NCI-H69 (cell line): ENCODE measurements at places on chromosomes 2 and 18.
A peak's percentile ranks its signal among the peaks of the same experiment; 100 is the strongest.

- peak; percentile 1 for DNase-seq
Observed at GRCh38 chr2:102060792-102061191, 69.0 kb downstream of the IL1R2 start.

DNA sequence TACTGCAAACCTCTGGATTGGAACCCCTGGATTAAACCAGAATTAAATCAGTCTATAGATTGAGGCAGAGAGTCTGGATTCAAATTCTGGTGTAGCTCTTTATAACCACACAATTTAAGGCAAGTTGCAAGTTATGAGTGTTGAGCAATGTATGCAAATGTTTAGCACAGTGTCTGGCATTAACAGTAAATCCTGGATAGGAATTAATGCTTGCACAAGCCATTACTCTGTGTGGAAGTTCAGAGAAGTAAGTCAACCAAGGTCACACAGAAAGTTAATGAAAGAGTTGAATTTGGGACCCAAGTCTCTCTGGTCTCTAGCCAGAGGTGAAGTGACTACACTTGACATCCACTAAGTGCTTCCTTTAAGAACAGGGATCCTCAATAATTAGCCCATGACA, 2.0 kb upstream of the MARCO start:
- no peak for DNase-seq

DNA sequence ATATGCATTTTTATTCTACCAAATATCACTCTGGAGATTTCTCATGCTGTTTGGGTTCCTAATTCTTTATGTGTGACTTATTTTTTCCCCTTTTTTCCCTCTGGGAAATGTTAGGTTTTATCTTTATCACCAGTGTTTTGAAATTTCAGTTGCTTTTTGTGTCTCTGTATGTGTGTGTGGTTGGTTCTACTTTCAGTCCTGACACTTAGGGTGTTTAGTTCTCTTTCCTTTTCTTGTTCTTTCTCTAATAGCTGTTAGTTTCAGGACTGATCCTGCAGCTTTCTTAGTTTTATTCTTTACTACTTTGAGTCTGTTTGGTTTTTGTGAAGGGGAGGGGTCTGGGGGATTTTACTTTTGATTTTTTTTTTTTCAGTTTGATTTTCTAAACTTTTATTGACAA, 23.1 kb downstream of the PPM1B start:
- DNase-seq, result no peak

- DNase-seq, result no peak
Observed at GRCh38 chr2:233386382-233387041, 32.2 kb downstream of the DGKD start.

- DNase-seq, result no peak
Observed at GRCh38 chr2:100577777-100578176, 15.0 kb downstream of the PDCL3 start.

DNA sequence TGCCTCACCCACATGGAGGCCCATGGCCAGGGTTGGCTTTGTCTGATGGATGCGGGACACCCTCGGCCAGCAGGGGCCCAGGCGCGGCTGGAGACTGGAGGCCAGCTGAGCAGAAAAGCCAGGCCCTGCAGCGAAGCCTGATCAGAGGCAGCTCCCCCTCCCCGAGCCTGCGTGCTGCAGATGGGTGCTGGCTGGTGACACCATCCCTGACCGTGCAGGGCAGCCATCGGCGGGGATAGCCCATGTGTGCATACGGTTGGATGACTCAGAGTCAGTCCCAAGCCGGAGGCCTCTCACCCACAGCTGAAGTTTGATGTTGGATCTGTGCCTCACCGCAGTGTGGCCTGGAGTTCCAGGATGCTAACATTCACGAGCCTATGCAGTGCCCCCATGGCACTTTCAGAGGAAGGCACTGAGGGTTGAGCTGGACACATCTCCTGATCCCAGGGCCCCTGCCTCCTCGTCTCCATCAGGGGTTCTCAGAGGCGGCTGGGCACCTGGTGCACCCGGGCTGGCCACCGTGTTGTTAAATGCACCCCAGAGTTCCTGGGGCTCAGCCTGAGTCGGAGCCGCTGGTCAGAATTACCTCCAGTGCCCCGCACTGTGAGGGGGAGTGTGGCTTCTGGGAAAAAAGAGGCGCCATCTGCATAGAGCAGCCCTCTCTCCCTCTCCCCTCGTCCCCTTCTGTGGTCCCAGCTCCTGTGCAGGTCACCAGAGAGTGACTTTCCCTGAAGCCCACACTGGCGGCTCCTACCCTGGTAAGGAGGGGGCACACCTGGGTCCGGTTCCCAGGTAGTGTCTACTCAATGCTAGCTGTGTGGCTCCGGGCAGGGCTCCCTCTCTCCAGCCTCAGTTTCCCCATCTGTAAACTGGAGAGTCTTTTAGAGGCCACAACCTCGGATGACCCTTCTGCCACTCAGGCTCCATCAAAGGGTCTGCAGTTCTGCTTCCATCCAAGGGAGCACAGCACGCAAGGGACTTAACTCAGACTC, 19.4 kb upstream of the KIF1A start:
- DNase-seq, result no peak

- DNase-seq, result no peak
Observed at GRCh38 chr2:169258045-169258601, 104.2 kb downstream of the LRP2 start.

DNA sequence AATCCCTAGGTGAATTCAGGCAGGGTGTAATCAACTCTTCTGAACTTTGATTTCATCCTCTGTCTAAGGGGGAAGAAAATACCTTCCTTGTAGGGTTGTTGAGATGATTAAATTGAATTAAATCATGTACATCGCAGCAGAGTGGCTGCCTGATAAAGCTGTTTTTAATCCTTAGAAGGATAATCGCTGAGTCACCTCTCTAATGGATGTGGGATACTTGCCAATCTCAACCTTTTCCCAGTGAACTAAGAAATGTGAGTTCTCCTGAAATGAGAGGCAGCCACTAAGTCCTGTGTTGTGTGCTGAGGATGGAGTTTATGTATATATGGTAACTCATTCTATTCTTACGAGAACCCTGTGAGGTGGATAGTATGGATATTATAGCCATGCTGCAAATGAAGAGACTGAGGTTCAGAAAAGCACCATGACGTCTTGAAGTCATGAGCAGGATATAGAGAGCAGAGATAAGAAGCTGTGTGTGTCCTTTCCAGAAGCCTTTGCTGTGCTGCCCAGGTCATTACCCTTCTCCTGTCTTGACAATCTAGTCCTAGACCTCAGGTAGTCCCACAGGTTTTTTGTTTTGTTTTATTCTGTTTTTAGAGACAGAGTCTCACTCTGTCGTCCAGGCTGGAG, 93.3 kb downstream of the HNRNPLL start:
- DNase-seq, result peak; percentile 10

DNA sequence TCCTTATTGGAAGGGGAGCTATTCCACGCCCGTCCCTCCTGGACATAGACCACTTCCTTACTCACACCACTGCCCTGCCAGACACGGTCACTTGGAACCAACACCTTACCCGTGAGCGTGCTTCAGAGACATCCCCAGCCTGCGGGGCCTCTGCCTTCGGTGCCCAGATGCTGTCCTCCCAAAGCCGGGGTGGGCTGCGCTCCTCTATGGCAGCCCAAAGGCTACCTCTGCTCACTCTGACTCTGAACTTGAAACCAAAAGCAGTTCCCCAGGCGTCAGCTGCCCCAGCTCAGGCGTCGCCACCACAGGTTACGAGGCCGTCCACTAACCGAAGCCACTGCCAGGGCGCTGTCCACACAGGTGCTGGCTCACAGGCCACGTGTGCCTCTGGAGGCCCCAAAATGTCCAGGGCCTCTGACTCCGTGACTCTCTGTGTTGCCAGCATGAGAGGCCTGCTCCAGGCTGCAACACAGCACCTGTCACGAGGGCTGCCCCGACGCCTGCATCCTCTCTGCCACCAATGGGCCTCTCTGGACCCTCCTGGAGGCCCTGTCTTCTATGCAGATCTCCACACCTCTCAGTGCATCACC, 23.8 kb downstream of the HDAC4 start:
- no peak for DNase-seq

DNA sequence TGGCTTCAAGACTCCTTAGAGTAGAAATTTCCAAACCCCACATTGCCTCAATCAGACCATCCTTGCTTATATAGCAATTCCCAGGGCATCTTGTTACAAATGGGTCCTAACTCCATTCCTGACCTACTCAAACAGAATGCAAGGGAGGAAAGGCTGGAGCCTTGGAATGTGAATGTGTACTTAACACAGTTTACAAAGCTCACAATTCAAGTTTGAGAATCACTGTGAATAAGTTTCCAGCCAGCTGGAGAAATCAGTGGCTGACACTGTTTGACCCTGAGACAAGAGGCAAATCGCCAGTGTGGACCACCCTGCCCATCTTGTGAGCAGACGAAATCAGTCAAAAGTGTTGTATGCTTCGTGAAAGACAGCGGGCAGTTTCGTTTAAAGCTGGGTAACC, 65.5 kb downstream of the SOWAHC start:
- DNase-seq, result no peak

- DNase-seq, result no peak
Observed at GRCh38 chr2:54687595-54688152, 35.8 kb upstream of the EML6 start.

- peak; percentile 1 for DNase-seq
Observed at GRCh38 chr2:41965909-41966295, 81.9 kb upstream of the PKDCC start.

GRCh38 chr2:154470376-154470775, 228.1 kb upstream of the KCNJ3 start:
- DNase-seq, result no peak

DNA sequence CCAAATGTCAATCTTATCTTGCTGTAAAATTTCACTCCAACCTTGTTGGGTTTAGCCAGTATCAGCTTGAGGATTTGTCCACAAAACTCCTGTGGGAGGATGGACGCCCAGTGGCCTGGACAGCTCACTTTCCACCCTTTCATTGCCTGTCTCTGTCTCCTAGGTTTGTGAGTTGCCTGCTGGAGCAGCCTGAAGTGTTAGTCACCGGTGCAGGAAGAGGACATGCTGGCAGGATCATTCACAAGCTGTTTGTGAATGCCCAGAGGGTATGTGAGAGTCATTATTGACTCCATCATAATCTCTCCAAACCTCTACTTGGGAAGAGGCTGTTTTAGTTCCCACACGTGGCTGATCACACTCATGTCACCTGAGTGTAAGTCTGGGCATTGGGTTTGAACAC, 112.3 kb downstream of the RAB3GAP1 start:
- peak; percentile 83 for DNase-seq

DNA sequence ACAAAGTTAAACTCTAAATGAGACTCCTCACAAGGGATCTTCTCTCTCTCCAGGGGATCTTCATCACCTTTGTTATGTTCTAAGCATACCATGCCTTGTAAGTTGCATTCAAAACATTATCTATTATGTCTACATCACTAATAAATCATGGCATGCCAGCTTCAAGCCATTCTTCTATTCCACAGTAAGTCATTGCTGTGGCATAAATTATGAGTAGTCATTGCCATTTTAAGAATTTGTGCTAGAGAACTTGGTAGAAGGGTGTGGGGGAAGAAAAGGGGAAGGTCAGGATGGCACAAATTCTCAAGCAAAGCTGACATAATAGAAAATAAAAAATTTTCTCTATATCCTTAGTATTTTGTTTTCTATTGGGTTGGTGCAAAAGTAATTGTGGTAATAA, 33.5 kb downstream of the BARD1 start:
- no peak for DNase-seq

GRCh38 chr2:85248773-85249509, 78.8 kb downstream of the TGOLN2 start:
- peak; percentile 32 for DNase-seq

DNA sequence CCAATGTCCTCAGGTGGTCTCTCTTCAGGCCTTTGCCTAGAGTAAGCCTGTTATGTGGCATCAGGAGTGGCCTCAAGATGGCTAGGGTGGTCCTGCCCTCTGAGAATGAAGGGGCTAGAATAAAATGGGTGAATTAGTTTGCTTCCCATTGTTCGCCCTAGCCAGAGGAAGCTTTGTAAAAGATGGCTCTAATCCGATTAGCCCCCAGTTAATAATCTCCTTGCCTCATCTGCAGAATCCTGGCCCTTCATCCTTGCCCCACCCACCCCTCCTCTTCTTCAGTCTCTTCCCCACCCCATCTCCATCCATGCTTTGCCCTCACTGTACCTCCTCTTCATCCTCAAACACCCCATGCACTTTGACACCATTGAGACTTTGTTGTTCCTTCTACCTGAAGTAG, 57.4 kb upstream of the LGALSL start:
- DNase-seq, result no peak

- no peak for DNase-seq
Observed at GRCh38 chr2:240387669-240388358, 47.6 kb upstream of the GPC1 start.

GRCh38 chr2:165198181-165198580, 5.7 kb downstream of the SCN3A start:
- no peak for DNase-seq

GRCh38 chr2:97868986-97869721, 126.6 kb downstream of the TMEM131 start:
- no peak for DNase-seq

DNA sequence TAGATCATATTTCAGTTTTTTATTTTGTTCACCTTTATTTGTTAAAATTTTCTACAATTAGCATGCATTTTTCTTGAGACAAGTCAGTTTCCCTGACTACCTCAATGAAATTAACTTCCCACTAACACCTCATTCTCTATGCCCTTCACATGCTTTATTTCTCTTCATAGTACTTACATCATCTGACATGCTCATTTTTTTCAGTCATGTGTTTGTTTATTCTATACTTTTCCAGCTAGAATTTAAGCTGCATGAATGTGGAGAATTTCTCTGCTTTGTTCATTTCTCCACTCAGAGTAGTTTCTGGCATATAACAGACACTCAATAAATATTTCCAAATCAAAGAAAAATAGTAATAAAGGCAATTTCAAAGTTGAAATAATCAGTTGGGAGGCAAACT, 78.9 kb upstream of the SCN7A start:
- DNase-seq, result no peak
